KG1 (cell line): ENCODE measurements at places on chromosomes 2 and 18.

GRCh38 chr2:118048401-118048800, 34.5 kb upstream of the CCDC93 start:
- DNase-seq = no peak

GRCh38 chr2:8526403-8526696, 155.5 kb upstream of the ID2 start:
- DNase-seq = no peak

GRCh38 chr2:224584785-224585210, 365 bp downstream of the CUL3 start:
- no peak for DNase-seq

DNA sequence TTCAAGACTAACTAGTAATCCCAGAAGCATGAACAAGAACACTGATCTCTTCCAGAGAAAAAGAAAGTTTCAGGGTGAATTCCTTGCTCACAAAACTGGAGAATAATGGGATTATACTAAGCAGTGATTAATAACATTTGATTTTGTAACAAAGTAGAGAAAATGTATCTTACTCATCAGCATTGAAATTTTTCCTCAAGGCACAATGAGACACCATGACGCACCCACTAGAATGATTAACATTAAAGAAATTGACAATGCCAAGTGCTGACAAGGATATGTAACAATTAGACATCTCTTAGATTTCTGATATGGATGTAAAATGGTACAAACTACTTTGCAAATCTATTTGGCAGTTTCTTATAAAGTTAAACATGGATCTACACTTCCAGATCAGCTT, 101.1 kb upstream of the EPHA4 start:
- DNase-seq = no peak

GRCh38 chr18:8153887-8154583, 455.2 kb upstream of the RAB12 start:
- DNase-seq = no peak

DNA sequence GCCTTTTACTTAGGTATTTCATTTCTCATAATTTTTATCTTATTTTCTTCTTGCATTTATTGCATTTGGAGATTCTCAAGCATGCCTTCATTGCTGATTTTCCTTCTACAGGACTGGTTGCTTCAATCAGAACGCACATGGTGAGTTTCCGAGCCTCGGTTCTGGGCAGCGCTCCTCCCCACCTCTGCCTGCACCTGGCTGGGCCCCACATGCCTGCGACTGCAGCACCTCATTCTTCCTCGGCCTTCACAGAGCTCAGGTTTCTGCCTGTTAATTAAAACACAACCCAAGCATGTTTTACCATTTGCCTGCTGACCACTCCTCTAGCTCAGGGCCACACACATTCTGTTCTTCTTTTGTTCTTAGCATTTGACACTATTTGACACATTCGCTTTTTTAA, 398.8 kb downstream of the GALR1 start:
- no peak for DNase-seq

DNA sequence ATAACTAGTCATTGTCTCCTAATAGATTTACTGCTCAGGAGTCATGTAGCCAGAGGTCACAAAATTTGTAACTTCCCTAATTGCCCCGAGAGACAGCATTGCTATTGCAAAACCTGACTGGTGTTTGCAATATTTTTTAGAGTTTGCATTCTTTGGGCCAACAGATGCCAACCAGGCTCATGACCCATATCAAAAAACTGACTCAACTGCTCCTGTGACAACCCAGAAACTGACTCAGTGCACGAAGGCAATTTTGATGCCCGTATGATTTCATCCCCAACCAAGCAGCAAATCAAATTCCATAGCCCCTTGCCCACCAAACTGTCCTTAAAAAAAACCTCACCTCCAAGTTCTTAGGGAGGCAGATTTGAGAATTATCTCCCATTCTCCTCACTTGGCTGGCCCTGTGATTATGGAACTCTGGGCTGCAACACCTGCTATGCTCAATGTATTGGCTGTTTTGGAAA, 951.3 kb downstream of the TSN start:
- no peak for DNase-seq

GRCh38 chr2:166163775-166164174, 36.0 kb upstream of the SCN1A start:
- no peak for DNase-seq

- DNase-seq = no peak
These were observed 73.1 kb downstream of the AAK1 start for GRCh38 chr2:69570474-69570873.

DNA sequence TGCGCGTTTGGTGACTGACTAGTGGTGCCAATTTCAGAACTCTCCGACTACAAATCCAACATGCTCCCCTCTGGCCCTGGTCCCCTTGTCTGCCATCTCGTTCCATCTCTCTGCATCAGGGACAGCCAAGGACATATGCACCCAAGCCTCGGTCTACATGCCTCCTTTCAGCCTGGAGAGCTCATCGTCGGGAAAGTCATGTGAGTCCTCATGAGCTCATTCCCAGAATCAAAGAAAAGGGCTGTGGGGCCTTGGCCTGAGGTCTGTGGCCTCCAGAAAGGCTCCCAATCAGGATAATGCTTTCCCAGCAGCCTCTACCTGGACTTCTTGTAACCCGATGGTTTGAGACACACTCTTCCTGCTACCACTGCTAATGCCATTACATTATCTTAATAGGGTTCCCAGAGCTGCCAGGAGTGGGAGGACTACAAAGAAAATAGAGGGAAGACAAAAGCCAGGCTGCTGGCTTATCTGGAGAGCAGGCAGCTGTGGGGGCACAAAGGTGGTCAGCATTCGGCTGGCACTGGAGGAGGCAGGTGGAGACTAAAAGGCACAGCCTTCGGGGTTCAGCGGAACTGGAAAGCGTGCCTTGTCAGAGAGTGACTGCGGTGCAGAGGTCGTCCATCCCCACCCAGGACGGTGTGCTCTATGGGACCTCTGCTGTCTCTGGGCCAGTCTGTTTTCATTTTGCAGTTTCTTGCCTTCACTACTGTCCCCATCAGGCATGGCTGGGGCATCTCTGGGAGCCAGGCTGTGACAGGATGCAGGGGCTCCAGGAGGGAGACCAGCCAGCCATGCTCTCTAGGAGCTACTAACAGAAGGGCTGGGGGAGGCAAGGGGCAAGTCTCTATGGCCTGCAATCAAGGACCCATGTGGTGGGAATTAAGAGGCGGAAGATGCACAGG, 104.4 kb upstream of the SMAD2 start:
- no peak for DNase-seq

- DNase-seq = no peak
These were observed 4.1 kb downstream of the HS6ST1 start for GRCh38 chr2:128314348-128315121.

- DNase-seq = no peak
These were observed 5.2 kb downstream of the MRPL35 start for GRCh38 chr2:86204458-86204857.

DNA sequence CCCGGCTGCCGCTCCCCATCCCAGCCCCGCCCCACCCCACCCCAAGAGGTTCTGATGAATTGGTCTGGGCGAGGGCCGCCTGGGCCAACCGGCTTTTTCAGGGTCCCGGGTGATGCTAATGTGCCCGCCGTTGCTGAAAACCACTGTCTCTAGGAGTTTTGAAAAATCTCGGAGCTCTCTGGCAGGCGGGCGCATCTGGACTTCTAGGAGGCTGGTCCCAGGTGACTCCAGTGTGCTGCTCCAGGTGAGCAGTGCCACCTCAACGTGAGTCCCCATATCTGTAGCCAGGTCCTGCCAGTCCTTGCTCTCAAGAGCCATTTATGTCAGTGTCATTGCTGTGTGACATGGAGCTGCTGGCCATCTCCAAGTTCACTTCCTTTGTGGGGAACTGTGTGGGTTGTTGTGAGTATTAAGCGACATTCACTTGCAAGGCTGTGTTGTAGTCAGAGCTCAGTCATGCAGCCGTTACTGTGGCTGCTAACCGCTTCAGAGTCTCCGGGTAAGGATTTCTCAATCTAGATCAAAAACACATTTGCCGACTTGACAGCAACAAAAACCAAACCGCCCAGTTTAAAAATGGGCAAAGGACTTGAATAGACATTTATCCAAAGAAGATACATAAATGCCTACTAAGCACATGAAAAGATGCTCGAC, at the start of gene RFX8:
Gene RFX8 (minus strand): TSS at position 382 of the 654 bp plus-strand sequence. CDS start 8,264 bp downstream, outside the sequence.
- DNase-seq = peak; percentile 59

DNA sequence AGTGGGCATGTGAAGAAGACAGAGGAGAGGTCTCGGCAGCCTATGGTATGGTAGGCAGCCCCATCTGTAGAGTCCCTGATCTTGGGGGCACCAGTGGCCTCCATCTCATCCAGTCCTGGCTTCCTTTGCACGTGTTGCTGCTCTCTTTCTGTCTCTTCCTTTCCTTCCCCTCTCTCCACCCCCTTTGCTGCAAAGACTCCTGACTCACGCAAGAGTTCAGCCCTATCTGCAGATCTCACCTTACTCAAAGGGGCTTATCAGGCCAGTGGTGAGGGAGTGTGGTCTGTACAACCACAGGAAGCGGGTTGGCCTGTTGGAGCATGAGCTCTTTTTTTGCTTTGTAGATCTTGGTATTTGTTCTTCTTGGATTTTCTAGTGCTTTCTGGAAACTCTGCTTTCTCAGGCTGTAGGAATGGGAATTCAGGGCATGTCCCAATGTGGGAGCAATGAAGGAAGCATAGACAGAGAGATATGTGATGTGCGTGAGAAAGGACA, 14.6 kb upstream of the NT5DC4 start:
- peak; percentile 54 for DNase-seq

- no peak for DNase-seq
These were observed 104.9 kb downstream of the TRIB2 start for GRCh38 chr2:12821656-12822055.

DNA sequence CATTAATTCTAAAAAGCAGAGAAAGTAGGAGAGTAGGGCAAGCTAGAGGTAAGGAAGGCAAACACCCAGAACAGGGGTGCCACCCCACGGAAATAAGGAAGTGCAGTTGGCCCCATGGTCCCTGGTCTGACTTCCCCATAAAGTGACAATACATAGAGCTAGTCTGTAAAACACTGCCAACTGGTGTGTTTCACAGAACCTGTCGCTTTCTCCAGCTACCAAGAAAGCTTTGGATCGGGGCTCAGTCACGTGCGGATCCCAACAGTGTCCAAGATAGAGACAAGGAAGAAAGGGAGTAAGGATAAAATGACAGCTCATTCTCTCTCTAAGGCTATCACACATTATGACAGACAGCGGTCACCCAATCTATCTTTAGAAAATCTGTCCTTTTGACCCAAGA, 36.4 kb downstream of the TBC1D8 start:
- DNase-seq = peak; percentile 75

DNA sequence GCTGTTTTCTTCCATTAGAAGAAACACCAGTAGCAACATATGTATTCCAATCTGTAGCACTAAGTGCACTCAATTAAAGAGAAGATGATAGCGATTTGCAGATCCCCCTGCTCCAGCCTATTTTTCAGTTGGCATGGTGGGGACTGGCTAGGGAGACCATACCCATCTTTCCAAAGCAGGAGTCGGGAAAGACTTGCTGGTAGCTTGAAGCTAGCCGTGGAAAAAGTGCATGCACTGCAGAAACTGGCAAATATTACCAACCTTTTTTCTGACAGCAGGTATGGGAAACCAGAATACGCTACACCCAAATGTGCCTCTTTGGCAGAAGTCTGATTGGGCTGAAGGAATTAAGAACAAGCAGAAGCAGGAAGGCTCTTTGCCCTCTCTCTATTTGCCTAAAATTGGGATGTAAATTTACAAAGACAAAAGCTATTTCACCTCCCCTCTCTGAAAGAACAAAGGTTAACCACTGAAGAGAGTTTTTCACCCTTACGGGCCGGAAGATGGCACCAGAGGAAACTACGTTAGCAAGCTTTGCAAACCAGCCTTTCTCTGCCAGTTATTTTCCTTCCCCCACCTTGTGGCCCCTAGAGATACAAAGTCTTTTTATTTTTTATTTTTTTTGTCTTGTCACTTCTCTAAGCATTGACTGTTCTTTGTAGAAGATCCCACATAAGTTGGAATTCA, 273.1 kb downstream of the DLGAP1 start:
- no peak for DNase-seq

DNA sequence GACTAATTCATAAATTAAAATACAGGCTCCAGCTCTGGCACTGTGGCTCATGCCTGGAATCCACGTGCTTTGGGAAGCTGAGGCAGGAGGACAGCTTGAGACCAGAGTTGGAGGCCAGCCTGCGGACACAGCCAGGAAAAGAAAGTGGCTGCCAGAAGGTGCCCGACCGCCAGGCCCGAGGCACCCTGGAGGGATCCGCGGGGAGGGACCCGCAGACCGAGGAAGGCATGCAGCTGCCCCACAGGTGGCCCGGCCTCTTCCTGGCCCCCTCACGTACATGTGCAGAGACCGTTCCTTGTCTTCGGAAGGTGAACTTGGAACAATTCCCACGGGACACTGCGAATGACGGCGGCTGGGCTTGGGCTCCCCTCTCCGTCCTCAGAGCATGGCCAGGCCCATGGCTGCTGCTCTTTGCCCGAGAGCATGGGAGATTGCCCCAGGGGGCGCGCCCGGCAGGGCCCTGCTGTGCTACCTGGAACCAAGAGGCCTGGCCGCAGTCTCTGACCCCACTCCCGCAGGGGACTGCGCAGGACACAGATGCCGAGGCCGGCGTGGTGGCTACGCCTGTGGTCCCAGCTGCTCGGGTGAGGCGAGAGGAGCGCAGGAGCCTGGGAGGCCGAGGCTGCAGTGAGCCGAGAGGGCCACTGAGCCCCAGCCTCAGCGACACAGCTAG, 55.6 kb upstream of the IMP4 start:
- DNase-seq = no peak

DNA sequence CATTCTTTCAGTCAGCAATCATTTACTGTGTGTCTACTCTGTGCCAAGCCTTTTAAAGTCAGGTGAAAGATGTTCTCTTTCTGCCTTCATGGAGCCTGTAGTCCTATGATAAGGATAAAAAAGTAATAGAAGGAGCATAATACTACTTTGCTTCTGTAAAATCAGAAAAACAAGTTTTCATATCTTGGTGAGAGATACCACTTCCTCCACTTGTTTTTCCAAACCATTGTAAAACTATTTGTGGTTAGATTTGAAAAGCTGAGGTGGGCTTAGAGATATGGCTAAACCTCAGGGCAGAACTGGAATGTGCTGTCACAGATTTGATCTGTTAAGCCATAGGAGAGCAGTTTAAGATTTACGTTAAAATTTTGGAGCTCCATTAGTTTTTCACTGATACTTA, 104.7 kb upstream of the FAM117B start:
- no peak for DNase-seq

DNA sequence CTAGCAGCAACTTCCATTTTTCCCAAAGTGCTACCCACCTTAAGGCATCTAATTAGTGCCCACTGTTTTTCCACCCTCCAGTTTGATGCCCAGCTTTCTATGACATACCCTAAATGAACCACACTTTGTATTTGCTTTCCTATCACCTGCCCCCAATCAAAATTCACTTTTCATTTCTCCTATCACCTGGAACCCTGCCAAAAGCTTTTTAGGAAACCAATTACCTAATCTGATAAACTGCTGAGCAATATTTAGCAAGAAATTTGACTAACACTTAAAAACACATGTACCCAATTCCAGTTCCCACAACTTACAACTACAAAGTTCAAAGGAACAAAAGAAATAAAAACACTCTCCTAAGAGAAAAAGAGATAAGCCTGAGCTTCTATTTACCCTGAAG, 71.7 kb downstream of the IKZF2 start:
- no peak for DNase-seq

GRCh38 chr2:150125188-150125587, 362.3 kb downstream of the RND3 start:
- DNase-seq = no peak
